ENCODE measurements at places on chromosomes 5 and 9.

- DNase-seq: no peak
These were observed 132.4 kb downstream of the ROR2 start for GRCh38 chr9:91817493-91818224.

- DNase-seq: peak; percentile 23
These were observed 21.8 kb upstream of the BARX1 start for GRCh38 chr9:93976973-93977372.

- no peak for DNase-seq
These were observed 10.9 kb downstream of the MAMDC2 start for GRCh38 chr9:70054521-70054920.

DNA sequence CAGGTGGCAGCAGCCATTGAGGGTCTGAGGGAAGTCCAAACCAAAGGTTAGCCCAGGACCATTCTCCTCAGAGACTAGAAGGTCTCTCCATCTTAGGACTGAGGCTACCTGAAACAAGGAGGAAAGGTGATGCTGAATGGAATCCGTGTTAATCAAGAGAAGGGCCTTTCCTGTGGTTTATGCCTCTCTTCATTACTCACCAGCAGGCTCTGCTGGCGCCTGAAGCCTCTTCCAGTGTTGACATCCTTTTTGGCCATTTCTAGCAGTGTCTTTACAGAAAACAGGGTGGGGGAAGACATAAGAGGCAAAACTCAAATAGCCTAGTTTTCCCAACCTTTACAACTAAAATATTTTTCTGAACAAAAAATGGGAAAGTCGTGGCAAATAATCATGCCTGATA lies 98.0 kb downstream of the ENC1 start:
- no peak for DNase-seq

DNA sequence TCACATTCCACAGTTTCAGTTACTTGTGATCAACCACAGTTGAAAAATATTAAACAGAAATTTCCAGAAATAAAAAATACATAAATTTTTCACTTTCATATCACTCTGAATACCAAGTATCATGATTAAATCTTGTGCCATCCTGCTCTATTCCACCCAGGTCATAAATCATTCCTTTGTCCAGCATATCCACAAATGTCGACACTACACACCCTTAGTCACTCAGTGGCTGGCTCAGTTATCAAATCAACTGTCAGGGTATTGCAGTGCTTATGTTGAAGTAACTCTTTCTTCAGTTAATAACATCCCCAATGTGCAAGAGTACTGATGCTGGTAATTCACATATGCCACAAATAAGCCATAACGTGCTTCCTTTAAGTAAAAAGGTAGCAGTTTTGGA lies 115.7 kb downstream of the FBXL17 start:
- DNase-seq: no peak

DNA sequence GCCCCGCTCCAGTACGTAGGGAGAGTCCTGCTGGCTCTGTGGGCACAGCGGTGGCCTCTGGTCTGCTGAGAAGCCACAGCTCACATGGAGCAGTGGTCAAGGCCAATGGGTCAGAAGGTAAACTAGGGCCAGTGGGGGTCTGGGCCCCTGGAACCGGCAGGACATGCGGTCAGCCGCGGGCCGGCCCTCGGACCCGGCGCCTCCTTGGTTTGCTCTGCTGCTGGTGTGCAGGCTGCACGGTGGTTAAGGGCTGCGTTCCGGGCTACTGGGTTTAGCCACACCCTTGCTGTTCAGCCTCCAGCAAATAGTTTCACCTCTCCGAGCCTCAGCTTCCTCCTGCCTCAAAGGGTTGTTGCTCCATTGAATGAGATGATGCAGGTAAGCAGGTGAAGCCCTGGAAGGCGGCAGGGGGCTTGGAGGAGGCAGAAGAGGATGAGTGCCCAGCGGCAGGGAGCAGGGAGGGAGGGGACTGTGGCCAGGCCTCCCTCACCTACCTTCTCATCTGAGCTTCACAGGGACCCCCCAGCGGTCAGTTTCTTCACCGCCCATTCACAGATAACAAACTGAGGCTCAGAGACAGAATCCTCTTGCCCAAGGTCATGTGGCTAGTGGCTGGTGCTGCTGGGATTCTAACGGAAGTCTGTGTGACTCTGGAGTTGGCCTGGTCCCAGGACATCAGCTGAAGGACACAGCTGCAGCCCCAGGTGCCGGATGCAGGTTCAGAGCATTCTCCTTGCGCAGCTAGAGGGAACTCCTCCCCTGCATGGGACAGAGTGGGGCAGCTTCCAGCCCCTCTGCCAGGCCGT lies 3.7 kb upstream of the COL5A1 start:
- DNase-seq: no peak

DNA sequence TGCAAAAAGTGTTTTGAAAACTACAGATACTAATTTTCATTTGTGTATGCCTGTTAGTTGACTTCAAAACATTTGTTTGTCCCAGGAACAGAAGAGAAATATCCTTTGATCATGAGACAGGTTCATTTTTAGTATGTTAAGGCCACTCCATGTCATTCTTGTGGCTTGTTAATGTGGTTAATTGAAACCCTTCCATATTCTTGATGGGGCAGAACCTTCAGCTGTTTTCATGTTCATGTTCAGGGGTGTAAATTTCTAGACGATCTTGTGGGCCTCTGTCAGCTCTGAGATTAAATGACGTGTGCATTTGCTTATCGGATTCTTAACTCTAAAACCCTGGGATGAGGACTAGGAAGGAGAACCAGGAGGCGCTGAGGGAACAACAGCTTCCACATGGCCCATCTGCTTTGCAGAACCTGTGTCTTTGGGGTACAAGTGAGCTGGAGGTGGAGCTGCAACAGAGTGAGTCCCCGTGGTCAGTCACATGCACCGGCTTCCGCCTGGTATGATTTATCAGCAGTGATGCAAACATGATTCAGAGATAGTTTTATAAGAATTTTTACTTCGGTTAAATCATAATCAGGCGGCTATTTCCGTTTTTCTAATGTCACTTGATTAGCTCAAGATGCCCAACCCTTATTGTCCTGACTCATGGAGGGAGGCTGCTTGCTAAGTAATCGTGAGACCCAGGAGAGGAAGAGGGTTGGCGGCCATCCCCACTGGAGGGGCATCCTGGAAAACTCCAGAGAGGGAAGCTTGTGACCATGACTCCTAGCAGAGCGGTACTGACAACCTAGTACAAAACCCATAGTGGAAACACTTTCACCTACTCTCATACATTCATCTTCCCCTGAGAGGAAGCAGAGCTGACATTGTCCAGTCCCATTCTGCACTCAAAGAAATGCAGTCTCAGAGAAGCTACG lies 138.4 kb downstream of the C9orf152 start:
- DNase-seq: no peak

DNA sequence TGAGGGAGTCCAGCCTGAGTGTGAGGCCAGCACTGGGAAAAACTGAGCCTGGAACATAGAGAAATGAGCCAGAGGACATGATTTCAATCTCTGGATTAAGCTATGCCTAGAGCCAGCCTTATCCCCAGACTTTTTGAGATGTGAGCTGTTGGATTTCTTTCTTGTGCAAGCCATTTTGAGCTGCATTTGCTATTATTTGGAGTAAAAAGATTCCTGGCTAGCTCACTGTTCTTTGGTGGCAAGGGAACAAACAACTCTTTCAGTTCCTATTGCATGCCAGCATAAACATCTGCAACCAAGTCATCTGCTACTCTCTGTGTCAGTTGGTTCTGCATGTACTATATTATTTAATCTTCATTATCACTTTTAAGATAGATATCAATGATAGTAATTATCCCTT lies 70.1 kb upstream of the MAN2A1 start:
- DNase-seq: no peak

DNA sequence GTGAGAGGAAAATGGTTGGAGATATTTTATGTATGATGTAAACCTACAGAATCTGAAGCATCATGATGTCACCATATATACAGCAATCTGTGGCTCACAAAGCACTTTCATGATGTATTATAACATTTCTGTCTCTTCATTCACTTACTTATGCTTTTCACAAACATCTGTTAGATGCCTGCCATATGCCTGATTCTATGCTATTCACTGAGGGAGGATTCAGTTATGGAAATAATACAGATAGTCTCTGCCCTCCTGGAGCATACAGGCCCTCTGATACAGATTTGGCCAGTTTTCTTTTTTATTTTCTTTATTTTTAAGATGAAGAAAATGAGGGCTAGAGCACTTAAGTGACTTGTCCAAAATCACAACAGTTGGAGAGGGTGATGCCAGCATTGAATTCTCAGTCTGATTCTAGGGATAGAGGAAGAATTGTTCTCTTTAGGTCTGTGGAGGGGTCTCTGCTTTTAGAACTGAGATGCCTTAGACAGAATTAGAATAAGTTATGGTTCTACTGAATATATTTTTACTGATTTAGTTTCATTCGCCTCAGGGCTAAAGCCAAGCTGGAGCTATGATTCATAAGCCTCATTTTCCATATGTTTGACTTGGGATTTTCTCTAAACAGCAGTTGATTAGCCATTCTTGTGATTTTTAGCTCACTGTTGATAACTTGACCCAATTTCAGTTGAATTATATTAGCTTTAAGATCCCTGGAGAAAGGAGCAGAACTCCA lies 636.4 kb downstream of the PRELID2 start:
- DNase-seq: no peak

- DNase-seq: no peak
These were observed 645.7 kb downstream of the PRR16 start for GRCh38 chr5:121109817-121110216.
